ENCODE measurements at places on chromosomes 11 and 22.

- peaks cover 31% of the 10 kb centered on the region for H3K36me3 ChIP-seq
- no peak overlapping the region for H3K27ac ChIP-seq
- no peak for DNase-seq
- H3K4me3 ChIP-seq: no peak overlapping the region
- no peaks in the 10 kb centered on the region for H3K27me3 ChIP-seq
- H3K4me1 ChIP-seq: no peaks in the 10 kb centered on the region
These were observed 25.4 kb downstream of the THOC5 start for GRCh38 chr22:29528144-29528543.

- DNase-seq: no peak
- H3K27ac ChIP-seq: no peak overlapping the region
- H3K4me1 ChIP-seq: no peaks in the 10 kb centered on the region
- H3K4me3 ChIP-seq: no peak overlapping the region
- H3K27me3 ChIP-seq: no peaks in the 10 kb centered on the region
- no peaks in the 10 kb centered on the region for H3K36me3 ChIP-seq
These were observed 39.4 kb upstream of the NUP50 start for GRCh38 chr22:45124176-45124847.

DNA sequence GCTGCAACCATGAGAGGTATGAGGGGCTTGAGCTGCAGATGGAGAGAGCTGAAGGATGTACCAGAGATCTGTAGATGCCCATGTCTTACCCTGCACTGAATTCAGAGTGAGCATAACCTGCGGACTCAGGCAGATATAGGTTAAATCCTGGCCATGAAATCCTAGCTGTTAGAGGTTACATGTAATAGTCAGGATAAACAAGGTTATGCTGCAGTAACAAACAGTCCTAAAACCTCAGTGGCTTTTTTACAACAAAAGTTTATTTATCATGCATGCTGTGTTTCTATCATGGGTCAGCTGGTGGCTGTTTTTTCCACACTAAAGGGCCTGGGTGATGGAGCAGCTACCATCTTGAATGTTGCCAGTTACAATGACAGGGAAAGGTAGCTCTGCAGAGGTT is 69.8 kb downstream of the LHFPL7 start:
- no peak overlapping the region for H3K27ac ChIP-seq
- H3K4me1 ChIP-seq: no peaks in the 10 kb centered on the region
- DNase-seq: no peak
- H3K36me3 ChIP-seq: no peaks in the 10 kb centered on the region
- H3K27me3 ChIP-seq: no peaks in the 10 kb centered on the region

GRCh38 chr11:27183672-27184457 is 143.2 kb downstream of the BBOX1 start:
- H3K4me1 ChIP-seq: peaks cover 24% of the 10 kb centered on the region
- DNase-seq: peak; percentile 71
- H3K4me3 ChIP-seq: no peak overlapping the region
